ENCODE measurements at places on chromosomes 7 and 10.

GRCh38 chr10:67665491-67665890, 30.5 kb downstream of the CTNNA3 start:
- no peak for DNase-seq

DNA sequence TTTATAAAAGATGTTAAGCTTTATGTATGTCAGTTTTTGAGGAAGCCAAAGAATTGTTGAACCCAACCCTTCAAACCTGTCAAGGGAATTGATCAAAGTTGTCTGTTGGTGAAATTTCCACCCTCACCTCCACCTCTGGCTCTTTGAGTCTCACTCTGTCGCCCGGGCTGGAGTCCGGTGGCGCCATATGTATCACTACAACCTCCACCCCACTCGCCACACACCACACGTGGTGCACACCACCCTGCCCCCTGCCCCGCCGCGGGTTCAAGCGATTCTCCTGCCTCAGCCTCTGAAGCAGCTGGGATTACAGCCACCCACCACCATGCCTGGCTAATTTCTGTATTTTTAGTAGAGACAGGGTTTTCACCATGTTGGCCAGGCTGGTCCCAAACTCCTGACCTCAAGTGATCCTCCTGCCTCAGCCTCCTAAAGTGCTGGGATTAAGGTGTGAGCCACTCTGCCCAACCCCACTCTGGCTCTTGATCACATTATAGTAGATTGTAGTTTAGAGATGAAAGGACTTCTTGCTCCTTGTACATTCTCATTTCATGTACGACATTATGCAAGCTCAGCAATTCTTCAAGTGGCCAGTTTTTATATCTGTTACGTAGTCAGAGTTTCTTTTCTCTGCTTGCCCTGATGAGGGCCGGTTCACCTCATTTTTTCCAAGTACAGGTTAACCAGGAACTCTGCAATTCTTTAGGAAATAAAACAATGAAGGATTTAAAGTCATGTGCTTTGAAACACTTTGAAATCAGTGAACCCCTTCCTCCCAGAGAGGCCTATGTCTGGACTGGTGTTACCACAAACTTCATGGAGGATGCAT, 7.0 kb downstream of the BAMBI start:
- DNase-seq: no peak

DNA sequence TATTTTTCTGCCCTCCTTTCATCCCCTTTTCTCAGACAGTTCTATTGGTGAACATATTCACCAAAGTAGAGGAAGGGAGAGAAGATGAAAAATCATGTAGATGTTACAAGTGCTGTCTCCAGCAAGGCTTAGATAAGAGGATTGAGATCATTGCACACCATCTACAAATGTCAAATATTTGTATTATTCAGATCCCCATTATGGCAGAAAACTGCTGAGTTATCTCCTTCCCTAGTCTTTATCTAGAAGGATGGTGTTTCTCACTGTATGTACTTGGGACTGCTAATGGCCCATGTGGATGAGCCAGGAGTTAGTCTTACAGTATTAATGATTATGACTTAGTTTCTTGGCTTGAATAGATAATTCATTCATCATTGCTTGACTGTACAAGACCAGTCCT, 147.2 kb upstream of the EEPD1 start:
- DNase-seq: no peak

- peak; percentile 32 for DNase-seq
These were observed 429.0 kb upstream of the LRGUK start for GRCh38 chr7:133698127-133698526.

DNA sequence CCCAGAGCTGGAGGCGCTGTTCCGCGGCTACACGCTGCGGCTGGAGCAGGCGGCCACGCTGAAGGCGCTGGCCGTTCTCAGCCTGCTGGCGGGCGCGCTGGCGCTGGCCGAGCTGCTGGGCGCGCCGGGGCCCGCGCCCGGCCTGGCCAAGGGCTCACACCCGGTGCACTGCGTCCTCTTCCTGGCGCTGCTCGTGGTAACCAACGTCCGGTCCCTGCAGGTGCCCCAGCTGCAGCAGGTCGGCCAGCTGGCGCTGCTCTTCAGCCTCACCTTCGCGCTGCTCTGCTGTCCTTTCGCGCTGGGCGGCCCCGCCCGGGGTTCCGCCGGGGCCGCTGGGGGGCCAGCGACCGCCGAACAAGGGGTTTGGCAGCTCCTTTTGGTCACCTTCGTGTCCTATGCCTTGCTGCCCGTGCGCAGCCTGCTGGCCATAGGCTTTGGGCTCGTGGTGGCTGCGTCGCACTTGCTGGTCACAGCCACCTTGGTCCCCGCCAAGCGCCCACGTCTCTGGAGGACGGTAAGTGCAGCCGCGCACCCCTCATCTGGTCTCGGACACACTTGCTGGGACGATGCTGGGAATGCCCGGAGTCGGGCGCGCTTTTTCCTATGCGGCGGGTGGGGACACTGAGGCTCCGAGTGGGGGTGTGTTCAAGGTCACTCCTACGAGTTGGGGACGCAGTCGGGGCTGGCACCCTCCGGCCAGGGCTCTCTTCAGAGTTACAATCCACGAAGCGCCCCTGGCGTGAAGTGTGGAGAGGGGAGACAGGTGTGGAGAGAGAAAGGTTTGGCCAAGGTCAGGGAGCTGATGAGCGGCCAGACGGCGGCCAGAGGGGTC, 717 bp downstream of the ADCY1 start:
- no peak for DNase-seq

DNA sequence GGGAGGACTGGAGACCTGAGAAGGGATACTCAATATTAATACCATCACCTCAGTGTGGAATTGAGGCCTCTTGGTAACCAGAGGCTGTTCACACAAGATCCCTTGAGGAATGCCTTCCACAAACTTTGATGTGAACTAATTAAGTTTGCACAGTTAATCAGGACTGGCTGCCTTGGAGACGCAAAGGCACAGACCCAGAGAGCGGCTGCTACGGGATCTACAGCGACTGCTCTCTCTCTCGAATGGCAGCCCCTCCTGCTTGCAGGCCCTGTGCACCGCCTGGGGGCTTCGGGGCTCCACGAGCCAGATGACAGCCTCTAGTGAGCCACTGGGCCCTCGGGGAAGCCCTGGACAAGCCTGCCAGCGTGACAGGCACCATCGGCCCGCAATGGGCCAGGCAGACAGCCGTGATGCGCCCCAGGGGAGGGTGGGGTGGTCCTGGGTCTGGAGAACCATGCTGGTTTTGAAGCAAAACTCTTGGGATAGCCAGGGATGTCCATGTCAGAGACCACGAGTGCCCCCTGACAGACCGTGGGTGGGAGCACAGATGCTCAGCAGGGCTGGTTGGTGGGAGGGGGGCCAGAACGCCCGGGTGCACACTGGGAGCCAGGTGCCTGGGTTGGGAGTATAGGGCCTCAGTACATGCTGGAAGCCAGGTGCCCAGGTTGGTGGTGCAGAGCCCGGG, 195.6 kb downstream of the ELFN1 start:
- DNase-seq: no peak

- DNase-seq: no peak
These were observed 66.0 kb upstream of the TNS3 start for GRCh38 chr7:47647918-47648250.

DNA sequence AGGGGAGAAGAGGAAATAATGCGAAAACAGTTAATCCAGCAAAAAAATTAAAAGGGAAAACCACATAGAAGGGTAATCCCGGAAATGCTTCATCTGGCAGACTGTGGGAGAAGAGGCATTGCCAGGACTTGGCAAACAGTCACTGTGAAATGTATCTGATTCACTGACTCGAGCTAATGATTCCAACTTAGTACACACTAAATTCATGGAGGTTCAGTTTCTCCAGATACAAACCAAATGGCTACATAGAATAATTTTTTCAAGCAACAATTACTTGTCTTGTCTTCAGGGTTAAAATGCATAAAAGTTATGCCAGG, 36.4 kb downstream of the GDI2 start:
- DNase-seq: no peak

DNA sequence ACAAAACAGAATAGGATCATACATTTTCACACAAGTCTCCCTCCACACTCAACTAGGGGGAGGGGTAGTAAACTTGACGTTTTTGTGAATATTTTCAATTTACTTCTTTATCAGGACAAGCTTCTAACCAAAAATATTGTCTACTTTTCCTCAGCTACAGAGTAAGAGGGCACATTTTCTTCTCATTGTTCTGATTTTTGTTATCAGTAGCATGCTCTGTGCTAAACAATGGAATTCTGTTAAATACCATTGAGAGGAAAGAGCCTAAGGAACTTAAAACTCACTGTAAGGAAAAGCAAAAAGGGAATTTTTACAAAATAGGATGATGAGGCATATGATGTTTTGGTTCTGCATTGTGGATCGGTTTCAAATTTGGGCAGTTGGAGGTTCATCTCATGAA, 41.2 kb downstream of the ANLN start:
- DNase-seq: no peak

GRCh38 chr10:69629897-69630650, at the start of gene FAM241B:
TSS of gene FAM241B (plus strand) at chr10:69630247. CDS start at chr10:69631744, 1,497 bp downstream.
- DNase-seq: no peak

DNA sequence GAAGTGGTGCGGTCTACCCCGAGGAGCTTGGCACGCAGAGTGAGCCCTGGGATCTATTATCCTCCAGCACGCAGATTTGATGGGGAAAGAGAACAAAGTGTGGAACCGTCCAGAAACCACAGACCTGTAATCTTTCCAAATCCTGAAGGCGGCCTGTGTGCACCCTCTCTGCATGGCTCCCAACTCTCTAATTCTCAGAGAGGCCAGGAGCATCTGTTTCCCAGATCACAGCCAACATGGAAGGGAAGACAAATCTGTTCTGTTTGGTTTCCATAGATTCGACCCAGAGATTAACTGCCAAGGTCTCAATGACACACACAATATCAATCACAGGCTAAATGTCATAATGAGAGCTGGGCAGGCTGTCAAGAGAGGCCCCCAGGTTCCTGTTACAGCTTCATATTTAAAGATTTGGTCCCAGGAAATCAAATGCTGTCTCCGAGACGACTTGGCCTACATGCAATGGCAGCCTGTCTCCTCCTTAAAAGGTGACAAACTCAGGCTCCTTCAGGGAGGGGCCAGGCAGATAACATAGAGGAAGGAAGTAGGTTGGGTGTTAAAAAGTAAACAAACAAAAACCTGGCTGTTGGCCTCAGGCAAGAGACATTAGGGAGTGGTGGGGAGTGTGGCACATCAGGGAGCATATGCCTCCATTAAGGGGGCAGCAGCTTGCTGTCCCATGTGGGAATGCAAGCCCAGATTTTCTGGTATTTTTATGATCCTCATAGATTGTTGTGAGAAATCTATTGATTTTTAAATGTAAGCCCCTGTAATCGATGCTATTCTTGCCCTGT, 48.8 kb upstream of the SAMD8 start:
- DNase-seq: no peak

GRCh38 chr7:77395626-77396025, 20.5 kb downstream of the GSAP start:
- no peak for DNase-seq

DNA sequence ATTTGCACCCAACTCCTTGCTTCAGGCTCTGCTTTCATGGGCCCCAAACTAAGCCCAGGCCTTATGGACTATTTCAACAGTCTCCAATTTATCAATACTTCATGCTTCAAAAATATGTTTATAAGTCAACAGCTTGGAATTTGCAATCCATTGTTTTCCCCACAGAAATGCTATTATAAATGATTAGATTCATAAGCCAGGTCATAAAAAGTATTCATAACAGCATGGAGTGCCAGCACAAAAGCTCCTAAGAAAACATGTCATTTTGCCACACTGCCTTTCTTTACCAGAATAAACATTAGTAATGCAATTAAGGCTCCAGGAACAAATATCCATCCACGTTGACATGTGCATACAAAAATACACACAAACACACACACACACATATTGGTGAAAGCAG, 30.1 kb downstream of the OSBPL3 start:
- no peak for DNase-seq
